Cerebellar nuclear complex (tissue), 1 donor: ENCODE measurements at places on chromosomes 6 and 20.

GRCh38 chr6:138964012-138964411, 24.0 kb downstream of the REPS1 start:
- DNase-seq = no peak

DNA sequence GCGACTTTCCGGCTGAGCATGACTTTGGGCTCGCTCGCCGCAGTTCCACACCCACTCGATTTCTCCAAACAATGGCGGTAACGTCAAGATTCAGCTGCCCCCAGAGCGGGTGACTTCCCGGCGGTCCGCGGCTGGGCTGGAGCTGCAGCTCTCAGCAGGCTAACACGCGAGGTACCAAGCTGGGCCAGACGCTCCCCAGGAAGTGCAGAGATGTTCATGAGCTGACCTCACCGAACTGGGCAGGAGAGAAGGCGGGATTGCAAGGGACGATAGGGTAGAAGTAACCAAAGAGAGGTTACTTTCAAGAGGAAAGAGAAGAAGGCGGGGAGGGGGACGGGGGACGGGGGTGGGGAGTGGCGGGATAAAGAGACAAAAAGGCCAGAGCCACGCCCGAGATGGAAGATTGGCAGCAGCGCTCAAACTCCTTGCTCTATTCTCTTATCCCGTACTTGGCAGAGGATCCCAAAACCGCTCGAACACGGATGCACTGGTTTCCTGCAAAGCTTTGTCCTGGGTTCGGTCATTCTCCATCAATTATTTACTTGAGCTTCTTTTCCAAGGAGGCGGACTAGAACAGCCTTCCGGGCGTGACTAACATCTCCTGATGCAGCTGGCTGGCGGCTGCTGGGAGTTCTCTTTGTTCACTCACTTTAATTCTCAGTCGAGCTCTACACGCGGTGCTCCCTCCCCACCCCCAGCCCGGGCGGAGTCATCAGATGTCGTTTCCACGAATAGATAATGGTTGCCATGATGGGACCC, at the start of gene MTCL3:
Gene MTCL3 (minus strand): TSS at position 626 of the 759 bp plus-strand sequence.
- no peak for DNase-seq

DNA sequence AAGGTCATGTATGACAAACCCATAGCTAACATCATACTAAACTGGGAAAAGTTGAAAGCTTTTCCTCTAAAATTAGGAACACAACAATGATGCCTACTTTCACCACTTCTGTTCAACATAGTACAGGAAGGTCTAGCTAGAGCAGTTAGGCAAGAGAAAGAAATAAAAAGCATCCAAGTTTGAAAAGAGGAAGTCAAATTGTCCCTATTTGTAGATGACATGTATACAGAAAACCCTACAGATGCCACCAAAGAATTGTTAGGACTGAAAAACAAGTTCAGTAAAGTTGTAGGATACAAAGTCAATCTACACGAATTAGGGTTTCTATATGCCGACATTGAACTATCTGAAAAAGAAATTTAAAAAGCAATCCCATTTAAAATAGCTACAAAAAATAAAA, 89.4 kb upstream of the GLP1R start:
- no peak for DNase-seq

GRCh38 chr6:30570740-30571074, 535 bp upstream of the ABCF1 start:
- DNase-seq = no peak

DNA sequence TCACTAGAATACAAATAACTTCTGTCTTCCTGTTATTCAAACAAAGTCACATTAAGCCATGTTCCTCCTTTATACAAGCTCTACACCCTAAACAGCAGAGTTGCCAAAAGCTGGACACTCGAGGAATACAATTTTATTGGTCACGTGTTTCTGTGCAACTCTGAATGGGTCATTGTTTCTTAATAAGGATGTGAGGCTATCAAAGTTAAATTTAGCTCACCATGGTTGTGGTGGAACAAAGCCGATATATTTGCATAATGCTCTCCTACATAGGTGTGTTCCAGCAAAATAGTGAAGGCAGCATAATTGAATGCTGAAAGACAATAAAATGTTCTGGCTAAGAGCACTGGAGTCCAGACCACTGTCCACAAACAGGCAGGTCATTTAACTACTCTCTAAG, 36.9 kb upstream of the CD2AP start:
- no peak for DNase-seq

DNA sequence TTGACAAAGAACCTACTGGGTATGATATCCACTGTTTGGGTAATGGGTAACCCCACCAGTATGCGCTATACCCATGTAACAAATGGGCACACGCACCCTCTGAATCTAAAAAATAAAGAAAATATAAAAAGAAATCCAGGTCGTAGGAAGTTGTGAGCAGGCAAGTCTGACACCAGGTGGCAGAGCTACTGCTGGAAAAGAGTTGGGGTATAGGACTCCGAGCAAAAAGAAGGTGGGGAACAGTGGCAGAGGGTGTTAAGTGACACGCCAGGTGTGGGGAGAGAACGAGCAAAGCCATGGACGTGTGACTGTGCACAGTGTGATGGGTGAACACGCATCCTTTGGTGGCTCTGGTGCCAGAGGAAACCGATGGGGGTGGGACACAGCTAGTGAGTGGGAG, 46.7 kb downstream of the NOX3 start:
- no peak for DNase-seq

DNA sequence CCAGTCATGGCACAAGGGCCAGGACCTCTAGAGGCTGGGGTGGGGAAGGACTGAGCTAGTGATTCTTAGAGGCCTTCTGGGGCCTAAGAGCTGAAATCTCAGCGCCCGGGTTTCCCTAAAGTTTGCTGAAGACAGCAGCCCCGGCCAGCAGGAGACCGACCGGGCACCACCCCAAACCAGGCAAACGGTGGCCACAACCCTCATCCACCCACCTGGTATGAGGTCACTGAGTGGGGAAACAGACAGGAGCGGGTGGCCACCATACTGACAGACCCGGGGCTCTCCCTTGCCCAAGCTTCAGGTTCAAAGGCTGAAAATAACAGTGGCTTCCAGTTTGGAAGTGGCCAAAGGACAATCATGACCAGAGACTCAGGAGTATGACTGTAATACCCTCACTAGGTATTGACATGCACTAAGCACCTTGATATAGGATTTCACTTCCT, 35.0 kb upstream of the ID1 start:
- DNase-seq = no peak

GRCh38 chr6:118551063-118552053, 3.3 kb downstream of the PLN start:
- DNase-seq = peak; percentile 26

- DNase-seq = no peak
Measured at GRCh38 chr6:23091795-23092194, 522.4 kb downstream of the HDGFL1 start.

- DNase-seq = no peak
Measured at GRCh38 chr6:132320007-132320406, 81.3 kb downstream of the MOXD1 start.

GRCh38 chr6:28134015-28134414, 7.7 kb upstream of the ZKSCAN8 start:
- no peak for DNase-seq

GRCh38 chr20:4021906-4022305, 6.5 kb upstream of the RNF24 start:
- no peak for DNase-seq

DNA sequence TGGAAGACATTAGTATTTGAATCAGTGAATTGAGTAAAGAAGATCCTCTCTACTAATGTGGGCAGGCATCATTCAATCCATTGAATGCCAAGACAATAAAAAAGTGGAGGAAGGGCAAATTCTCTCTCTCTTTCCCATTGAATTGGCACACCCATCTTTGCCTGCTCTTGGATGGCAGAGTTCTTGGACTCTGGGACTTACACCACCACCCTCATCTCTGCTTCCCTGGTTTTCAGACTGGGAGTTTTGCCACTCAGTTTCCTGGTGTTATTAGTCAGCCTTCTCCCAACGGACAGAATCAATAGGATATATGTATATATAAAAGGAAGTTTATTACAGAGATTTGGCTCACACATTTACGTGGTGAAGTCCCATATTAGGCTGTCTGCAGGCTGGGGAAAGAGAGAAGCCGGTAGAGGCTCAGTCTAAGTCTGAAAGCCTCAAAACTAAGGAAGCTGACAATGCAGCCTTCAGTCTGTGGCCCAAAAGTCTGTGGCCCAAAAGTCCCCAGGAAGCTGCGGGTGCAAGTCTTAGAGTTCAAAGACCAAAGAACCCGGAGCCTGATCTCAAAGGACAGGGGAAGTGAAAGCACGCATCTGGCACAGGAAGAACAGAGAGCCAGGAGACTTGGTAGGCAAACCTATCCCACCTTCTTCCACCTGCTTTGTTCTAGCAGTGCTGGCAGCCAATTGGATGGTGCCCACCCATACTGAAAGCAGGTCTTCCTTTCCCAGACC, 64.4 kb downstream of the SMPDL3A start:
- DNase-seq = no peak

- DNase-seq = no peak
Measured at GRCh38 chr20:57501461-57502335, 23.2 kb downstream of the CTCFL start.

DNA sequence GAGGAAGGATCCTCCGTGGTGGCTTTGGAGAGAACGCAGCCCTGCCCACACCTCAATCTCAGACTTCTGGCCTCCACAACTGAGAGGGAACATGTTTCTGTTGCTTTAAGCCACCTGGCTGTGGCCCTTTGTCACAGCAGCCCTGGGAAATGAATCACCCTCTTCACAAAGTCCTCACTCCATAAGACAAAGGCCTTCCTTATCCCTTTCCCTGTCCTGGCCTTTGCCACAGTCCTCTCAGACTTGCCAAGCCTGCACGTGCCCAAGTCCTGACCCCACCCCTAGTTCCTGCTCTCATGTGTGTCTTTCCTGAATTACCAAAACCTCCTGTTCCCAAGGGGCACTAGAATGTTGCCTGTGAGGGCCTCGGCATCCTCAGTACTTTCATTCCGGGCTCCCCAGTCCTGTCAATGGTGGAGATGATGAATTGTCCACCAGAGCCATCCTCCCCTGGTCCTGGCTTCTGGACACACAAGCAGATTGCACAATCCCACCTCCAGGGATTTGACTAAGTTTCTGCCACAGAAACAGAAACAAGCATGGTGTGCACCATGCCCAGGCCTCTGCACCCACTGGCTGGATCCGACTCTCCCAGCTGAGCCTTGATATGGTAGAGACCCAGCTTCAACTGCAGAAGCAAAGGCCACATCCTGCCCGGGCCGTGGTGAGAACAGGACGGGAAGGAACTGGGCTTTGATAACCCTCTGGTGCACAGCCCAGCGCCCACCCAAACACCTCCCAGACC, 232.6 kb upstream of the PDE10A start:
- DNase-seq = no peak

GRCh38 chr6:31158863-31159855, 770 bp downstream of the TCF19 start:
- no peak for DNase-seq

- DNase-seq = no peak
Measured at GRCh38 chr6:56374841-56375369, 127.5 kb upstream of the COL21A1 start.

GRCh38 chr6:124355146-124355545, 551.5 kb downstream of the NKAIN2 start:
- no peak for DNase-seq

- DNase-seq = no peak
Measured at GRCh38 chr20:10359621-10360040, 74.4 kb downstream of the MKKS start.

GRCh38 chr6:63245909-63246308, 34.6 kb downstream of the FKBP1C start:
- DNase-seq = no peak

DNA sequence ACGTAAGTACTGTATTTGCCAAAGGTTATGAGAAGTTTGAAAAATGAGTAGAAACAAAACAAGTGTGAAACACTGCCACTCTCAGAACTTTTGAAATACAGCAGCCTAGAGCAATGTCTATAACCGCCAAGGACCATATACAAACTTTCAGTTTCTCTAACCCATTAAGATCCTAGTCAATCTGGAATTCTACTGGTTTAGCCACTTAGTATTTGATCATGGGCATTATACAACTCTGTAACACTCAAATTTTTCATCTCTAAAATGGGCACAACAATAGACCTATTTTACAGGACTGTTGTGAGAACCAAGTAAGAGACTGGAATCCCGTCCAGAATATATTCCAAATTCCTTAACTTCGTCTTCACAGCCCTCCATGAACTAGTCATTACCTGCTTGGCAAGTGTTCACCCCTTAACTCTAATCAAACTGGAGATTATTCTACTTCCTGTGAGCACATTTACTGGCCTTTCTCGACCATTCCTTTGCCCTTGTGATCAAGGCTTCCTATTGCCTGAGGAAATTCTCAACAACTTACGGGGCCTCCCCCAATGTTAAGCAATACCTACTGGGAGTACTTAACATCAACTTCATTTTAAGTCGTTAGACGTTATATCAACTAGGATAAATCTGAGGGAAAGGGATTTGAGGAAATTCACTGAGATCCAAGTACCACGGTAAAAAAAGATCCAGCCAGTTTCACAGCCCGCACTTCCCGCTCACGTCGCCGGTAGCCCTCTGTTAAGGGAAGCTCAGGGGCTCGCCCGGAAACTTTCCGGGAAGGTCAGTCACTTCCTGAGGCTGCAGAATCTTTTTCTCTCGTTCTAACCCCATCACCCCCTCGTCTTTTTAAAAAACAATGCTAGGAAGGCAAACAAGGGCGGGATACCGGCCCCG, 1.1 kb downstream of the EIF2S2 start:
- DNase-seq = no peak

DNA sequence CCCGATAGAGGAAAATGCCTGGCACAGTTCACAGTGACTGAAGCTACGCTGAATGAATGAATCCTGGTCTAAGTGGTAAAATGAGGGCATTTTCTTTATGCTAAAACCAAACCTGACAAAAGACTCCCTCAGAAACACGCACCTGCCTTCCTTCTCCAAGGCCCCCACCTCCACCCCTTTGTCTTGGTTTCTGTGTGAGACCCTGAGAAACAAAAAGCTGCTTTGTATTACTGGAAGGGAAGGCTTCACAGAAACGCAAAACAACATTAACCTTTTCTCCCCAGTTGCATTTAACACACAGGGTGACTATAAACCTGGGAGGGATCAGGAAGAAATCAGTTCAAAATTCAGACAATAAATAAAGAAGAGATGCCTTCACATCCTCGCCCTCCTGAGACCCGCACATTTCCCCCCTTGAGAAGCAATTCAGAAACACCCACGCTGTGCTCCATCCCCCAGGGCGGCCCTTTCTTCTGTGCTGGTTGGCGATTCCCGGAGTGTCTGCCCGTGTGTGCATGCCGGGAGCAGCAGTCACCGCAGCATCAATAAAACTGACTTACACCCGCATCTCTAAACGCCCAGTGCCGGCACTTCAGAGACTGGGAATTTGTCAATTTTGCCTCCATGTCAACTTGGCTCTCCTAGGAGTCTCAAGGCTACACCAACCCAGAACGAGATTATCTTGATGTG, 67.2 kb upstream of the TRAF3IP2 start:
- DNase-seq = no peak

DNA sequence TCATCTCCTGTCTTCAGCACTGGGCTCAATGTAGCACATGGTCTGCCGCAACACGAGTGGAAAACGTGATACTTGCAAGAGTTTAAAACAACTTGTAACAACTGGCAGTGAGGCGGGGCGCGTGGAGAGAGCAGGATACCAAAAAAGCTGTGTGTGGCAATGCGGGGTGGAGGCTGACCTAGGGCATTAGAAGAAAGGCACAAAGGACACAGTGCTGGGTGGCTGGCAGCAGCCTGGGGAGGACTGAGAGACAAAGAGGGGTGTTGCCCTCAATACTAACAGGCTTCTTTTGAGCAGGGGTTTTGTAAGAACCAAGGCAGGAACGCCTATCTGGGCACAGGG, 1.5 kb upstream of the GFOD1 start:
- DNase-seq = no peak

GRCh38 chr20:49750611-49751396, 37.1 kb upstream of the B4GALT5 start:
- DNase-seq = no peak
